ENCODE measurements at places on chromosomes 16 and 17.
A peak's percentile ranks its signal among the peaks of the same experiment; 100 is the strongest.

GRCh38 chr17:48174833-48175523 lies 67.4 kb downstream of the SNX11 start:
- DNase-seq = no peak

DNA sequence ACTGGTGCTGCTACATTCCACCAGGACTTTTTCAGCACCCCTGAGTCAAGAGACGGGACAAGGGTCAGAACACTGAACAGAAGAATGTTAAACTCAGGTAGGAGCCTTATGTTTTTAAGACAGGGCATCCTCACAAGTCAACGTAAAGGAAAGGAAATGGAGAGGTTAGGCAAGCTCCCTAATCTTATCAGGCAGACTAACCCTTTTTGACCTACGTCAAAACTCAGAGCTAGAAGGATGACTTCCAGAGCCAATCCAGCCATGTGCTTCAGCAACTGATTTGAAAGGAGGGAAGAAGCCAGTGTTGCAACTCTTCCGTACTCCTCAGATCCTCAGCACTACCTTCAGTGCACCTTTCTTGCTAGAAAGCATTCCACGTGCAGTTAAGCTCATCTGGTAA lies 46.8 kb downstream of the REXO5 start:
- no peak for DNase-seq

- no peak for DNase-seq
Observed at GRCh38 chr16:75063549-75064088, 53.0 kb downstream of the LDHD start.

DNA sequence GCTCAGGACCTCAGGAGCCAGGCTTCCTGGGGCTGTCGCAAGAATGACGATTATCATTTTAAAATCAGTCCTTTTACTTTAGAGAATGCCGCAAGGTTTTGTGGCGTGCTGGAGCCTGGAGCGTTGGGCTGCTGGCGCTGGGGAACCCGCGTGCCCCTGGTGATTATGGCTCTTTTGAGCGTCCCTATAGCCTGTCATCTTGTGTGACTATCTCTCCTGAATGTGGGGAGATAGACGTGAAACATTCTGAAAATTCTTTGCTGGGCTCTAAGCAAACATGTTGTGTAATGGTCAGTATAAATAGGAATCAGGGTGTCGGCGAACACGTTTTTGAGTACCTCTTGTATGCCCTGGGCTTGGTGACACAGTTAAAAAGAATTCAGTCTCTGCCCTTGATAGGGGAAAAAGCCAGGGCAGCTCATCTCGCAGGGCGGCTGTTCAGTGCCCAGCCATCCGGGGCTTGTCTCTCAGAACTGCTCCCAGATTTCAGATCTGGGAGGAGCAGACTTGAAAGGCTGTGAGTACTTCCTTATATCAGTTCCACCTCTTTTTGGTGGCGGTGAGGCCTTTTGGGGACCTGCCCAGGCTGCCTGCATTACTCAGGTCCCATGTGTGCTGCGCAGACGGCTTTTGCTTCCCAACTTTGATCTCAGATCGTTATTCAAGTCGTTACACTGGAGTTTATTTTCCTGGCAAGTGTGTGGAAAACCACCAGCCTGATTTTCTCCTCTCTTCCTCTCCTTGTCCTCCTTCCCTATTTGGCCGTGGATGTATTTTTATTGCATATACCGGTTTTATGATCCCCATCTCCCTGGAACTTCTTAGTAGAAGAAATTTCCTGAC lies 973 bp downstream of the SLC7A6 start:
- DNase-seq = peak; percentile 36

DNA sequence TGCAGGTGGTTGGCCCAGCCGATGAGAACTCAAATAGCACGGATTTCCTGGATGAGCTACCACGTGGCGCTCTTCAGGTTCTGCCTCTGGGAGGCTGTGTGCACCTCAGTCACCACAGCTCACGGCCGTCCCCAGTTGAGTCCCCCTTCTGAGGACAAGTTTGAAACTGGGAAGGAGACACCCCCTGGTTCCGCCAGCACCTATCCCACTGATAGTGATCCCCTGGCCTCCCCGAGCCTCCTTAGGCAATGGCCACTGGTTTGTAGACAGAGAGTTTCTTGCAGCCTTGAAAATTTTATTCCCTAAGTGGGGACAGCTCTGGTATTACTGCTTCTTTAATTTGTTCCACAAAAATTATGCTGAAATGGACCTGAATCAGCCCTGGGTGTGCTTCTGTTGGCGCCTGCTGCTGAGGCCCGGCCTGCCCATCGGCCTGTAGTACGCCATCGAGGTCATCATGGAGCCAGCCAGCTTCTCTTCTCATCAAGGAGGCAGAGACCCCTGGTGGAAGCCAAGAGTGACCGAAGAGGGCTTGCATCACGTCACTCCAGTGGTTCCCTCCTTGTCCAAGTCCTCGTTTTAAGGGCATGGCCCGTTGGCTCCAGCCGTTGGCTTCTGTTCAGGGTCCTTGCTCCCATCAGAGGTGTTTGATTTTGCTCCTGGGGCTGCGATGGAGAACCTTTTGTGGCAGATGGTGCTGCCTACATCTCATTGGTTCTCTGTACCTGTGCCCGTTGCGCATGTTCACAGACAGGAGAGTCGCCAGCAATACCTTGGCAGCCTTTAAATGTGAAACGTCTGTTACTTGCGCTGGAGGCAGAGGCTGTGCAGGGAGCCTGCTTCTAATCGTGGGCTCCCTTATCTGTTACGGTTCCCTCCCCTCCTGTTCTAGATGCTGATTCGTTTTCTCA lies 9.3 kb downstream of the SMCR8 start:
- DNase-seq = no peak

GRCh38 chr16:23434380-23434779 lies 18.6 kb downstream of the COG7 start:
- DNase-seq = peak; percentile 20

DNA sequence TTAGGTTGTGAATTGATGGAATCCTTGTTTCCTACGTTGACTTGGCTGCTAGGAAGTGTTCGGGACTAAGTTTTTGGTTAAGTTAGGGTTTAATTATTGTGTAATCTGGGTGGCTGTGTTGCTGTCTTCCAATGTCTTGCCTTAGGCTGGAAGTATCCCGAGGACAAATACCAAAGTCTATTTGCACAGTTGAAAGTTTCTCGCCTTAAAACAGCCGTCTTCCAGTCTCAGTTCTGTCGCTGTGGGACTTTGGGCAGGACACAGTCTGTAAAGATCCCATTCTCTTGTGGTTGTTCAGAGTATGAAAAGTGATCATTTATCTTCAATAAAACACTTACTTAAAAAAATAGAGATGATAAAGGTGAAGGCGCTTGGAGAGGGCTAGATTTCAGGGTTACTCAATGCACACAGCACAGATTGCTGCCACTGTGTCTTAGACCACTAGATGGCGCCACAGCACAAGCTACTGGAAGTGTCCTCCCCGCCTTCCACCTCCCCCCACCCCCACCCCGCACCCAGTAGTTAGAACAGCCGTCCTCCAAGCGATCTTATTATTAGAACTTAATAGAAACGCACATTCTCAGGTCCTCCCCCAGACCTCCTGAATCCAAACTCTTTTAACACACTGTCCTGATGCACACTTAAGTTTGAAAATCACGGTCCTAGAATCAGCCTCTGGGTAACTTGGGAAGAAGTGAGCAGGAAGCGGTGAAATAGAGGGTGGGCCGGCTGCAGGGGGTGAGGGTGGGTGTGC lies 45.8 kb downstream of the AKAP1 start:
- peak; percentile 87 for DNase-seq

- DNase-seq = no peak
Observed at GRCh38 chr16:87330257-87330624, 13.0 kb upstream of the C16orf95 start.

- DNase-seq = no peak
Observed at GRCh38 chr17:77207689-77208216, 67.0 kb downstream of the SEC14L1 start.

- peak; percentile 71 for DNase-seq
Observed at GRCh38 chr17:79844869-79845600, 5.8 kb upstream of the CBX4 start.

GRCh38 chr16:31141489-31142108 lies 6.1 kb upstream of the PRSS8 start:
- peak; percentile 41 for DNase-seq

GRCh38 chr16:89080196-89080853 lies 13.3 kb upstream of the ACSF3 start:
- no peak for DNase-seq

- DNase-seq = peak; percentile 23
Observed at GRCh38 chr16:81885976-81886586, 107.0 kb downstream of the PLCG2 start.

DNA sequence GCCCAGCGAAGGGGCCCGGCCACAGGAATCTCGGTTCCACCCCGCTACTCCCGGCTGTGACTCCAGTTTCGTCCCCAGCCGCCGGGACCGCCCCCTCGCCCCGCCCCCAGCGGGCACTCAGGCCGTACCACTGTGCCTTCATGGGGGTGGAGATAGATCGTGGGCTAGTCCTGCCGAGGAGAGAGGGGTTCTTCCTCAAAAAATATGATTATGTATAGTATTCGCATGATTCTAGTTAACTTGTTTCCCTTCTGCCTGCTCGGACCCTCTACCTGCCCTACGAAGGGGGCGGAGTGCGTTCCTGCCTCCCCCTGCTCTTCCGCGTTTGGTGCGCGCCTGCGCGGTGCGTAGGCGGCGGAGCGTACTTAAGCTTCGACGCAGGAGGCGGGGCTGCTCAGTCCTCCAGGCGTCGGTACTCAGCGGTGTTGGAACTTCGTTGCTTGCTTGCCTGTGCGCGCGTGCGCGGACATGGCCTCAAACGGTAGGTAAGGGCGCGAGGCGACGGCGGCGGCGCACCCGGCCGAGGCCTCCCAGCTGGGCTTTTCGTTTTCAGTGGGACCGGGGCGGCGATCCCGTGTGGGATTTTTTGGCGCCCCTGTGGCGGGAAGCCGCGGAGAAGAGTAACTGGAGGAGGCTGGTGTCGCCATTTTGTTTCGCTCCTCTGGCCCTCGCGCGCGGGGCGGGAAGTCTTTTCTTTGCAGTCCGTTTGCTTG lies at the start of gene FUS:
Gene FUS (plus strand): TSS at position 393 of the 713 bp plus-strand sequence. CDS start 76 bp downstream, at position 469.
- peak; percentile 91 for DNase-seq

DNA sequence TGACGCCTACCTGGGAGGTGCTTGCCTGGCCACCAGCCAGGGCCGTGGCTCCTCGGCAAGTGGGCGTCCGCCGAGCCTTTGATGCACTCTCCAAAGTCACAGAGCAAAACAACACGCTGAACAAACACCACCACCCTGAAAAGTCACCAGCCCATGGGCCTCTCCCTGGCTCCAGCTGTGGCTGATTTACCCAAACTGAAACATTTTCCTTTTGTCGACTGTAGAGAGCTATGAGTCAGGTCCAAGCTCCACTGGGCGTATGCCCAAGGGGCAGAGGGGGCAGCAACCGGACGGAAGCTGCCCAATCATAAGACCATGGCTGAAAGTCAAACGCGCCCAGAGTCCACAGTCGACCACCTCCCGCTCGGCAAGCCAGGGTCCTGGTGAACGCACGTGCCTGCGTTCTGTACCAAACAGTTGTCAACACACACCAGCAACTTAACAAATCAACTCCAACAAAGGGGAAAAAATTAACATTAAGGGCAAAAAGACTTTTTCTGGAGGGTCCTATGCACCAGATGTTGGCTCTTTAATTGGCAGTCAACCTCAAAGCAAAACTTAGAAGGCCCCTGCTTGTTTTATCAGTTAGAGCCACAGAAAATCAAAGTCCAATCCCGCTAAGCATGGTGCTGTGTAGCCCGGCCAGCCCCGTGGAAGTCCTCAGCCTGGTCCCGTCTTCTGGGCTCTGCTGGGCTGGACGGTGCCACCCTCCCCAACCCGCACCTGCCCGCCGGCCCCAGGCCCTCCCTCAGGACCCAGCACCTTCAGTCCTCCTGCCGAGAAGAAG lies 47.3 kb downstream of the TBC1D16 start:
- DNase-seq = no peak

DNA sequence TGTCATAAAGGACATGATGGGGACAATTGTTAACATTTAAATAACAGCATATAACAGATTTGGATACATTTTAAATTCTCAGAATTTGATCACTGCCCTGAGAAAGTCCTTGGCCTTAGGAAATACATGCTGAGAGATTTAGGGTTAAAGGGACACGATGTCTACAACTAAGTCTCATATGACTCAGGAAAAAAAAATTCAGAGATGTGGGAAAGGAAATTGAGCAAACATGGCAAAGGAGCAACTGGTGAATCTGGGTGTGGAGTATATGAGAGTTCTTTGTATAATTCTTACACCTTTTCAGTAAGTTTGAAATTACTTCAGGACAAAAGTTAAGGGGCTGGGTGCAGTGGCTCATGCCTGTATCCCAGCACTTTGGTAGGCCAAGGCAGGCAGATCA lies 18.2 kb downstream of the MPP3 start:
- no peak for DNase-seq

GRCh38 chr17:77696151-77696720 lies 262.3 kb upstream of the TNRC6C start:
- no peak for DNase-seq

DNA sequence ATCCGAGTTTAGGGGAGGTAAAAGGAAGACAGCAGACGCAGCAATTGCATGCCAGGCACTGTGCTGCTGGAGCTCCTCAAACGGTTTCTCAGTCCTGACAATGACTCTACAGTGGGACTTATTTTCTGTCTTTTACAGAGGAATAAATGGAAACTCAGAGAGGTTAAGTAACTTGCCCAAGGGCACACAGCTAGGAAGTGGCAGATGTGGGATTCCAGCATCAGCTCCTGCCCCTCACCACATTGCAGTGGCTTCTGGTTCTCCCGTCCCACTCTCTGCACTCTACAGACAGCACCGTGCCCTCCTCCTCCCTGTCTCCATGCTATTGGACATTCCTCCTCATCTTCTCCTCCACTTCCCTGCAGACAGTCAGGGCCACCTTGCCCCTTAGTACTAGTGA lies 74.2 kb upstream of the KSR1 start:
- DNase-seq = no peak

GRCh38 chr16:739560-740458 lies 988 bp downstream of the CIAO3 start:
- DNase-seq = peak; percentile 23

Data from BE2C (cell line).